Activated naive CD4-positive, alpha-beta T cell (primary cell): ENCODE measurements at places on chromosomes 5 and 9.

DNA sequence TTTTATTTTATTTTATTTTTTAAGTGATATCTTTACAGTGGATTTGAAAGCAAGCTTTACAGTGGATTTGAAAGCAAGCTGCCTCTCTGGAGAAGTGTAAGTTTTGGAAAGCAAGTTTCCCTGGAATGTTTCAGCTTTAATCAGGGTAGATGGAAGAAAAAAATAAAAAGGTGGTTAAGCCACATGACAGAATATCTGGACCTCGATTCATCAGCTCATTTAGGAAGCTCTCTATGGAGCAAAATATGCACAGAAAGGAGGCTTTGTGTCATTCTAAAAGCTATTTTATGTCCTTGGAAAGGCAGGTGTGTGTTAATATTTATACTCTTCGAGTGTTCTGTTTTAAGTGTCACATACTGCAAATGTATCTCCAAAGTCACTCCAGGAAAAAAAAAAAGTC is 409.2 kb upstream of the KLF4 start:
- DNase-seq, result no peak

DNA sequence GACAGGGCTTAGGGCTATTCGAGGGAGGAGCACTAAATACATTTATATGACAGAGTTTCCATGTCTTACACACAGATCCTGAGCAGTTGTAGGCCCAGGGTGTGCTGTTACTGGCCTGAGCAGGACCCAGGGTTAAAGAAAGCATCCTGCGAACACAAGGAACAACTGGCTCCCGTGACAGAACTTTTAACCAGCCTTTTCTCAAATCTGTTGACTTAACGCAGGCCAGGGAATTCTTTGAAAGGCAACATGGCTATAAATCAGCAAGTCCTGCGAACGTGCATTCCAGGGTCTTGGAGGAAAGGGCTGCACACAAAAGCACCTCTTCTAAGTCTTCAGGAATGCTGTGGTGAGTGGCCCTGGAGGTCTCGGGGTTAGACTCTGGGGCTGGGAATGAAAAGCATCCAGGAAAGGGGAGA is 45.2 kb upstream of the ANKRD55 start:
- DNase-seq, result no peak

DNA sequence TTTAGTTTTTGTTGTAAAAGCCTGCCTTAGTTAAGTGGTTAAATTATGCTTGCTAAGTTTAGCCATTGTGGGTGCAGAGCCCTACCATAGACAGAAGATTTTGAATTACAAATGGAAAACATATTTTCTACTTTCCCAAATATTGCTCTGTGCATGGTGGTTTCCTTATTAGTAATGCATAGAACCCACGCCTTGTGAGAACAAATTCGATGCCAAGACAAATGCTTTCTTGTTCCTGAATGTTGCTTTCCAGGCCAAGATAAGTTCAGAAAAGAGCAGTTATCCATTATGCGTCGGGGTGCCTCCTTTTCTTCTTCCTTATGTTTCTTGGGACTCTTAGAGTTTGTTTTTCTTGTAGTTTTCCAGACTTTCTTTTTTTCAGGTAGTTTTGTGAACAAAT is 31.0 kb upstream of the GARNL3 start:
- DNase-seq, result no peak

DNA sequence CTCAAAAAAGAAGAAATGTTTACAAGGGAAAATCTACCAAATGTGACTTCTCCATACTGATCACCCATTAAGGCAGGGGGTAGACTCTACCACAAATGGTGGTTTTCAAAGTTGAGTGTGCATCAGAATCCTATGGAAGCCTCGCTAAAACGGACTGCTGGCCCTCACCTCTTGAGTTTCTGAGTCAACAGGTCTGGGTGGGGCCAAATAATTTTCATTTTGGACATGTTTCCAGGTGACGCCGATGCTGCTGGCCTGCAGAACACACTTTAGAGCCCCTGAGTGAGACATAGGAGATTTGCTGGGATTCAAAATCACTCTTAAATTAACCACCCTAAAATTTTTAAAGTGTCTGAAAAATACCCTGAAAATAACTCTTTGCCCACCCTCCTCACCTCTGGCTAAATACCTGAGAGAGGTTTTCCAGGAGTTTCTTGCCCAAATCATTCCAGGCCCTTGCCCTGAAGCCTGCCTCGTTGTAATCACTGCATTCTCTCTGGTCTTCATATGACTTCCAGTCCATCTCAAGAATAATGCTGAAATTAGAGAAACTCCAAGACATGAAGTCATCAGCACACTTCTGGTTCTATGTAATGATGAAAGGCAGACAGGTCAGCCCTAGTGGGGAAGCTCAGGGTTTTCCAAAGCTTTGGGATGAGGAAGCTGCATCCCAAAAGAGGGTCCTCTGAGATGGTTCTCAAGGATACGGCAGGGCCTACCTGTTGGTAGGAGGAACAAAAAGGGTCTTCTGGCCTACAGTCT is 18.2 kb downstream of the C9orf152 start:
- no peak for DNase-seq

GRCh38 chr9:132823370-132824145 is 54.5 kb downstream of the AK8 start:
- no peak for DNase-seq

- no peak for DNase-seq
Observed at GRCh38 chr5:9497347-9497746, 48.5 kb downstream of the SEMA5A start.

DNA sequence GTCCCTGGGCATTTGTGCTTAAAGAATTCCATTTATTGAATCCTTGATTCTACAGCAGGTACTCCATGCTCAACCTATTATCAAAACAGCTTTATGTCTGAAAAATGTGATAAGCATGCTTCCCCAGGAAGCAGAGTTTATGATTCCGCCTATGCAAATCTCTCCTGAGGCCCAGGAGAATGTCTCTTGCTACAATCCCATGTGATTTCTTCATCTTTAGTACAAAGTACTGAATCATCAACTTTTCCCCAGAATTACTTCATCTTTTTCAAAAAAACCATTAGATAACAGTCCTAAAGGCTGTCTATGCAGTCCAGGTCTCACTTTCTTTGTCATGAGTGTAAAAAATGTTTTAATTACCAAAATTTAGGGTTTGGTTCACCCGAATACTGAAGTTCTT is 130.2 kb upstream of the ADAMTSL1 start:
- no peak for DNase-seq

- DNase-seq, result no peak
Observed at GRCh38 chr5:151021746-151022145, 1.4 kb downstream of the GPX3 start.

GRCh38 chr5:130227699-130228098 is 323.4 kb downstream of the CHSY3 start:
- DNase-seq, result no peak

GRCh38 chr5:16934123-16934522 is 2.0 kb downstream of the MYO10 start:
- no peak for DNase-seq

- no peak for DNase-seq
Observed at GRCh38 chr5:58138791-58139190, 321.1 kb downstream of the PLK2 start.

DNA sequence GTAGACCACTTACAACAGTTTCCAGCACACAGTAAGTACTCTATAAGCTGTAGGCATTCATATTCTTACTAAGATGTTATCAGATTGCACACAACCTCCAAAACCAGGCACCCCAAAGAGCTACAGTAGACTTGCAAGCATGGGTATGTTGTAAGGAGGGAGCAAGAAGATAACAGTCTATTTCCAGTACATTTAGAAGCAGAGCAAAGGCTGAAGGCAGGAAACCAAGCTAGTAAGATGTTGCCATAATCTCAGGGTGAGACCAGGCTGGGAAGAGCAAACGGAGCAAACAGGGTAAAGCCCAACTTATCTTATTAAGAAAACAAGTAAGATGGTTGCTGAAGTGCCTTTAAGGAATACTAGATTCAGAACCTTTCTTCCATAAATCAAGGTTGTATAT is 161.1 kb downstream of the GLIS3 start:
- no peak for DNase-seq

DNA sequence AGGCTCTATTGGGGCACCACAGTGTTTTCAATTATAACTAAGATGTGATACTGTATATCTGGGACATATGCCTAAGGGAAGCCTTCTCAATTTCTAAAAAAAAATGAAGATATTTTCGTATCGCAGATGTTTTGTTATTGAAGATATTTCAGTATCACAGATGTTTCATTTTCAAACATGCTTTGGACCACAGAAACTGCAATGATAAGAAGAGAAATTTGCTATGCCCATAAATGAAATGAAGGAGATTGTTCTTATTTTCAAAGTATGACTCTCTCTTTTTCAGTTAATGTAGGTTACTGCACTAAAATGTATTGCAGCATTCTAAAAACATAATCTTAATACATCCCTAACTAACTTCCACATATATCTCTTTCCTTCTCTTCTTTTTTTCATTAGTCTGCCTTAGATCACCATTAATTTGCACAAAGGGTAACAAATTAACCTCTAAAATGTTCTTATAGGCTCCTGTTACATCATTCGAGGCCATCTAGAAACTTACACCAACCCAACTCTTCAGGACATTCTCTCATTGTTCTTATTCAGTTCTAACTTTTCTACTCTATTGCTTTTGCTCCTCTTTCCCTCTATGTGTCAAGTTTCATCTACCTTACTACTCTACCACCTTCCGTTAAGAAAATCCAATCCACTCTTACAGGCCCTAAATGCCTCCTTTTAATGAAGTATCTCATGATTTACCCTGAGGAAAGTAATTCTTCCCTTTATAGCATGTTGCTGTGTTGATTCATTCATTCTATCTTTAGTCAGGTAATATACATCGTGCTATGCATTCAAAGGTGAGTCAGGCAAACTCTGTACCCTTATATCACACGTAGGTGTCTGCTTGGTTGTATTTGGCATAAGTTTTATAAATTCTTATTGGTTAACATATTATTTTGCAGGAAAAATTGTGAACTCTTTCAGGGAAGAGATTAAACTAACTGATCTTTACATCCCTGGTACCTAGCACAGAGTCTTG is 70.5 kb downstream of the ST8SIA4 start:
- no peak for DNase-seq

DNA sequence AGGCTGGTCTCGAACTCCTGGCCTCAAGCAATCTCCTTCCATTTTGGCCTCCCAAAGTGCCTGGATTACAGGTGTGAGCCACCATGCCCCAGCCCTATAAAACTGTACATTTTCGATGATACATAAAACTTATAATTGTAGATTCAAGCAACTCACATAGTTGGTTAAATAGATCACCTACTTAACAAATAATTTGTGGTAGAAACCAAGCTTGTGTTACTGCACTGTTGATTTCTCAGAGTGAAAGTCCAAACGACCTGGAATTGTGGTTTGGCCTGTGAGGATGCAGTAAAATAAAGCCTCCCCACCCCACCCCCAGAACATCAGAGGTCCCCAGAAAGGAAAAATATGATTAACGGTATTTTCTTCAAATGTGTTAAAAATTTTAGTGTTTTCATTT is 92.7 kb downstream of the TRIO start:
- no peak for DNase-seq

GRCh38 chr9:88580961-88581360 is 46.0 kb downstream of the NXNL2 start:
- no peak for DNase-seq

GRCh38 chr5:75167345-75167744 is 69.3 kb downstream of the ANKRD31 start:
- no peak for DNase-seq

DNA sequence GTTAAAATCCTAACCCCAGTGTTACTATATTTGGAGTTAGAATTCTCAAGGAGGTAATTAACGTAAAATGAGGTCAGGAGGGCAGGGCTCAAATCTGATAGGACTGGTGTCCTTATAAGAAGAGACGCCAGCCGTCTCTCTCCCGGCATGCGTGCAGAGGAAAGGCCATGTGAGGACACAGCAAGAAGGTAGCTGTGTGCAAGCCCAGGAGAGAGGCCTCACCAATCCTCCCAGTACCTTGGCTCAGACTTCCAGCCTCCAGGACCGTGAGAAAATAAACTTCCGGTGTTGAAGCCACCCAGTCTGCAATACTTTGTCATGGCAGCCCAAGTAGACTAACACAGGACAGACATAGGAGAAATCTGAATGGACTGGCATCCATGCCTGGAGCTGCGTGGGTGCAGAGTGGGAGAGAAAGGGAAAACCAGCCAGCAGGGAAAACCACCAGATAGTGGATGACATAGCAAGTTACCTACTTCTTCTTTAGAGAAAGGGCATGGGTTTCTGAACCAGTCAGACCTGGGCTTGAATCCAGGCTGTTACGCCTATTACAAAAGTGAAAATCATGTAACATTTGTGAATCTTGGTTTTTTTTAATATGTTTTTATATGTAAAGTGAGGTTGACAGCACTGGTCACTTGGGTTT is 89.2 kb downstream of the FSTL4 start:
- DNase-seq, result no peak

DNA sequence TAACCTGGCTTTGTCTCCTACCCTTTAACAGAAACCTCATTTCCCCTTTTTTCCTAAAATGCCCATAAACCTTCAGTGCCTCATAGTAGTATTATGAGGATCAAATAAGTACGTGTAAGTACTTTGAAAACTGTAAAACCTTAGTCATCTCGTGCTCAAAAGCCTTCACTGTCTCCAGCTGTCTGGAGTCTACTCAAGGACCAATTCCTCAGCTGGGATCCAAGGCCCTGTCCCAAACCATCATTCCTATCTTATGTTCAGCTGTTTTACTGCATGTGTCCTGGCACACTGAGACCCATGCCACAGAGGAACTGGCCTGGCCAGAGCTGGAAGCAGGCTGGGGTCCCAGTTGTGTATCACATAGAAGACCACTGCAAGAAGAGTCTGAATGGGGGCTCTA is 15.9 kb downstream of the ADAMTSL1 start:
- no peak for DNase-seq

DNA sequence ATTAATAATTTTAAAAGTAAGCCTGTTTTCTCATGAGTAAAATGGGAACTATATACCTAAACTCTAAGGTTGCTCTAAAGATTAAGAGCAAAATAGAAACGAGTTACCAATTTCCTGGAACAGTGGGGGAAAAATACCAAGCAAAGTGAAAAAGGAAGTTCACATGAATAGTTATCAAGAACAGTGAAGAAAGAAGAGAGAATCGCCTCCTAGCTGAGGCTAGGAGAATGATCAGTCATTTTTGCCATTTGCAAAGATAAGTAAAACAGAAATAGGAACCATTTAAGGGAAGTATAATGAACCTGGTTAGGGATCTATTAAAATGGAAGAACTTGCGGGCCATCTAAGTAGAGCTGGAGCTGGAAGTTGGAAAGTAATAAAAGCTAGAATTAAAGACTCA is 50.7 kb downstream of the P4HA2 start:
- DNase-seq, result no peak

GRCh38 chr5:89721353-89721752 is 688.2 kb downstream of the CETN3 start:
- no peak for DNase-seq

DNA sequence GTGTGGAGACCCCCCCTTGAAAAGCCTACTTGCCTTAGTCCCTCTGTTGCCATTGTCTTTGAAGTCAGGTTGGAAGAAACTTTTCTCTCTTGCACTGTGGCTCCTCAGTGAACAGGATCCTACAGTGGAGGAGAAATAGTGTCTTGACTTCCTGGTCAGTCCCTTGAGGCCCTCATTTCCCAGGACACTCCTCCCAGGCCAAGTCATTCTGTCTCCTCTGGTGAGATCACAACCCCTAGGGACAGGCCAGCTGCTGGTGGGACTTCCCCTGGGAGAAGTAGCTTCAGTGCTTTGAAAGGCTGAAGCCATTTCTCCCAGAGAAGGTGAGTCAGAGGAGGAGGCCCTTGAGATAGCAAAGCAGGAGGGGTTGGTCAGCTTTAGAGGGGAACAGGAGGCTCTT is 10.1 kb upstream of the GRIA1 start:
- no peak for DNase-seq
